Stimulated activated CD8-positive, alpha-beta memory T cell treated with anti-CD3 and anti-CD28 coated beads, Interleukin-12 subunit alpha, Interleukin-12 subunit beta, amount 100 ng/mL, for 1 hour (primary cell): ENCODE measurements at places on chromosomes 3 and 15.

DNA sequence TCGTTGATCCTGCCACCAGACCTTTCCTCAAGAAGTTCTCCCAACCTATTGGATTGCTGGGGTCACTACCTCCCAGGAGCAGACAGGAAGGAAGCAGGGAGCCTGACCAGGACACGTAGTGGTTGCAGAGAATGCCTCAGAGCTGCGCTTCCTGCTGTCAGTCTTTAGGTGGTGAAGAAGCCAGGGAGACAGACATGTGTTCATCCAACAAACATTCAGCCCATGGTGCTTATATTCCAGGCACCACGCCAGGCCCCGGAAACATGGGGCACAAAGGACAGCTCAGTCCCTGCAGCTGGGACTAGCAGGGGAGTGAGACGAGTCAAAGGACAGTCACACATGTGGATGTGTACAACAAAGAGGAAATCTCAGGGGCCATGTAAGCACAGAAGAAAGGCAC is 26.0 kb upstream of the CORO2B start:
- DNase-seq = no peak

DNA sequence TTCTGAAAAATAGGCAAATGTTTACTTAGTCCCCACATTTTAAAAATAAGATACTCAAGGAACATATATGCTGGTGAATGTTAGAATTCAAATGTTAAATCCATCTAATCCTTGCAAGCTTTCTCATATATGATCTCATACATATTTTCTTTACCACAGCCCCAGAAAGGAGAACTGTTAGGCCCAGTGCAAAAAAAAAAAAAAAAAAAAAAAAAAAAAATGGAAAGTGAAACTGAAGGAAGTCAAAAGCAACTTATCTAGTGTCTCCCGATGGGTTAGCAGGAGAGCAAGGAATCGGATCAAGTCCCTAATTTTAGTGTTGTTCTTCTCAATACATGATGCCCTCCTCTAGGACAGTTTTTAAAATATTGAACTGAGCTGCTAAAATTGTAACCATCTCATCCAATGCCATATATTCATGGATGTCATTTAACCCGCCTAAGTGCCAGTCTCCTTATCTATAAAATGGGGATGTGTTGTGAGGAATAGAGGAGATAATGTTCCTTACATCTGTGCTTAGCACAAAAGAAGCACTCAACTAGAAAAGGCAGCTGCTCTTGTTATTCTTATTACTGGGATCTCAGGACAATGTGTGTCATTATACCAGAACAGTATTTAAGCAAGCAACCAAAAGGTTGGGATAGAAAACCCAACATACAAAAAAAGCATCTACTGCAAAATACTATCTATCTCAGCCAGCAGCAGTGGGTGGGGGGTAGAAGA is 279.7 kb downstream of the MAGI1 start:
- DNase-seq = no peak

DNA sequence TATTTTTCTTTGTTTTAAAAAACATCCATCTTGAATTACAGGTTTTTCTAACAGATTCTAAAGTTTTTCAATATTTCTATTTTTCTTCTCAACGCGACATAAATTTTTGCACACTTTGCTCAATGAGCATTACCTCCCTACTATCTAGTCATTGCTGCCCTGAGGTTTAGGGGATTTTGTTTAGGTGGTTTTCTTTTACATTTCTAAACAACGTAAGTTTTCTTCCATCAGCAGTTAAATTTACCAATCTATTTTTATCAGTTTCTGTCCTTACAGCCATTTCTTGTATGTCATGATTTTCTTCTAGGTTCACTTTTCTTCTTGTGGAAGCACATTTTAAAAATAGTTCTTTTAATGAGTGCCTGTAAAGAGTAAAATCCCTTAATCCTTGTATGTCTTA is 49.2 kb upstream of the CCR2 start:
- no peak for DNase-seq

DNA sequence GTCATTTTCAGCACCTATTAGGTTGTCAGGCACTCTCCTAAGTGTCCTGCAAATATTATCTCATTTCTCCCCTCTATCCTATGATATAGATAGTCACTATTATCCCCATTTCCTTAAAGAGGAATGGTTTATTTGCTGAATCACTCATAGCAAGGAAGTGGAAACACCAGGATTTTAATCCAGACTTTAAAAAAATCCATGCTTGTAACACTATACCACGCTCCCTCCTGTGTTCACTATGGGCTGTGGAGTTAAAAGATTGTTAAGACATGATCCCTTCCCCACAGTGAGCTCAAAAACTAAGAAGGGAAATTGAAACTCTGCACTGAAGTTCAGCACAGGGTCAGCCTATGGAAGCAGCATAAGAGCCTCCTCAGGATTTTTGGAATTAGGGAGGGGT is 60.2 kb downstream of the TMEM39A start:
- no peak for DNase-seq

- DNase-seq = no peak
Measured at GRCh38 chr15:68676011-68676605, 97.3 kb downstream of the CORO2B start.

DNA sequence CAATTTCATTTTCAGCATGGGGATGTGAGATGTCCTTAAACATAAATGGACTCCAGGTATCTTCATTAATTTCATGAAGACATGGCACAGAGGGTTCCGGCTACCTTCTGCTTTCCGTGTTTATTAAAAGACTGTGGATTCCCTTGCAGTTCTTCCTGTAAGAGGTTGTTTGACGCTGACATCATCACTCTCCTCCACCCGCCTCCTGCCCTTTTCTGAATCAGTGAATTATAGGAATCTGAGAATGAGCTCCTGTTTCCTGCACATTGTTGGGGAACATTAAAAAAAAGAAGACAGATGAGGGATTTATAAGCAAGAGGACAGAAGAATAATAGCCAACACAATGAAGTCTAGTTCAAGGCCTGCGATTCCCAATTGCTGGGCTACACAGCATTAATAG is 191.3 kb downstream of the LPP start:
- DNase-seq = no peak

DNA sequence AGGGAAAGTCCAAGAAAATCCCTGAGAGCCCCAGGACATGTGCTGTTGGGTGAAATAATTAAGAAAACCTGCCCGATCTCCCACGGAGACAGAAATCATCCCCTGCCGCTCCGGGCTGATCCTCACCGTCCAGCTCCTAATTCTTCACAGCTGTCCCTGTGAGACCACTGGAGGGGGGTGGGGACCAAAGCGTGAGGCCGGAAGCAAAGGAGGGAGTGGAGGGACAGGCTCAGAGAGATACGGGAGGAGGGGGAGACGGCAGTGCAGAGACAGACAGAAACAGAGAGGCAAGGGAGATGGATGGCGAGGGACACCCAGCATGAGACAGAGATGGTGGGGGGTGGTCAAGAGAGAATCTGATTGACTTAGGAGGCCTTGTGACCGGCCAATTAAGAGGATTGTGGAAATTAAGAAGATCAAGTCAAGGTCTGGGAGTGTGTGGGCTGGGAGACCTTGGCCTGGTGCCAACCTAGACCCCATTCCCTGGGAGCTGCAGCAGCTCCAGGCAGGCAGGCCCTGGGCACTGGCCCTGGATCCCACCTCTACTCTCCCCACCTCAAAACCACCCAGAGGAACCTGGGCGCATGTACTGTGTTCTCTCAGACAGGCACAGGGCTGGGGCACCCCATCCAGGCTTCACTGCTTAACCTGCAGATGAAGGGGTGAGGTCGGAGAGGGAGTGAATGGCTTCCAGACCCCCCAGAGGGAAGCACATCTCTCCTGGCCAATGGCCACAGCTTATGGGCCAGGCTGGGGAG is 113.2 kb upstream of the ALDH1A3 start:
- no peak for DNase-seq

DNA sequence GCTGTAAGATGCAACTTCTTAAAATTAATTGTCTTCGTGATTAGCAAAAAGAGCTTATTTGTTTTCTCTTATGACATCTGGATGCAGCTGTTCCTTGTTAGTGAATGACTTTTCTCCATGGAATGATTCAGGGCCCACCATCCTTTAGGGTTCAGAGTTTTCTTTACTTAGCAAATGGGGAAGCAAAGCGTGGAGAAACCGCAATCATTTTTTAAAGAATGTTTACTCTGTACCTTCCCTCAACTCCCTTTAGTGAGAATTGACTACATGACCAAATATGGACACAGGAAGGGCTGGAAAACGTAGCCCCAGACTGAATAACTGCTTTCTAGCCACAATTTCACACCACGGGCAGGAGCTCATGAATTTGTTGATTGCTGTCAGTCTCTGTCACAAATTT is 130.1 kb downstream of the EDEM1 start:
- DNase-seq = no peak

DNA sequence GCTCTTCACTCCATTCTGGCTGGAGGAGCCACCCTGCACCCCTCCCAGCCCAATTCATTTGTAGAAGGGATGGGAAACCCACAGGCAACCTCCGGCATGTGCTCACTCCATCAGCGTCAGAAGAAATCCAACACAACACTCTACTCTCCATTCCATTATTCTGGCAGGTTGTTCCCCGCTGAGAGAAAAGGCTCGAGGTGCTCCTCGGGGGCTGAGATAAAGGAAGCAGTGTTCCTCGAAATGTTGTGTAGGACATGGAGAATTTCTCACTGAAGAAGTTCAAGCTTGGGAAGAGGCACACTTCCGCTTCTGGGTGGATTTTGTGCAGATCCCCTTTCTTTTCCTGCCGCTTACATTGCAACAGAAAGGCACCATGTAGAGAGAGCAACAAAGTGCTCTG is 355.0 kb upstream of the CFAP20DC start:
- DNase-seq = no peak

GRCh38 chr3:60301142-60301541 is 950.1 kb downstream of the FHIT start:
- DNase-seq = no peak

DNA sequence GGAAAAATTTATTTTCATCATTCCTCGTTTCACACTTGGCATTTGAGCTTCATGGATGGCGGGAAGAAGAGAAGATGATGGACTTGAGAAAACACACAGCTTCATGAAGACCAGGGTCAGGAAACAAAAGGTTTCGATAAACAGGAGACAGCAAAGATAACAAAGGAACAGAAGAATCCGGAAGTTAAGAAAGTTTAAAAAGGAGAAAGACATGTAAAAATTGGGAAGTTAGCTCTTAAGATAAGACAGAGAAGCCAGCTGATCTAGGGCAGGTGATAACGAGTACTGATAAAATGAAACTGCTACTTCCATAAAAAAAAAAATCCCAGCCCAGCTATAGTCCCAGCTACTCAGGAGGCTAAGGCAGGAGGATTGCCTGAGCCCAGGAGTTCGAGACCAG is 23.9 kb downstream of the IL5RA start:
- DNase-seq = no peak

GRCh38 chr3:150458001-150458400 is 49.9 kb downstream of the TSC22D2 start:
- DNase-seq = no peak

GRCh38 chr3:98025392-98025945 is 9.6 kb downstream of the GABRR3 start:
- no peak for DNase-seq

GRCh38 chr3:50620420-50620819 is 3.5 kb downstream of the MAPKAPK3 start:
- DNase-seq = no peak

DNA sequence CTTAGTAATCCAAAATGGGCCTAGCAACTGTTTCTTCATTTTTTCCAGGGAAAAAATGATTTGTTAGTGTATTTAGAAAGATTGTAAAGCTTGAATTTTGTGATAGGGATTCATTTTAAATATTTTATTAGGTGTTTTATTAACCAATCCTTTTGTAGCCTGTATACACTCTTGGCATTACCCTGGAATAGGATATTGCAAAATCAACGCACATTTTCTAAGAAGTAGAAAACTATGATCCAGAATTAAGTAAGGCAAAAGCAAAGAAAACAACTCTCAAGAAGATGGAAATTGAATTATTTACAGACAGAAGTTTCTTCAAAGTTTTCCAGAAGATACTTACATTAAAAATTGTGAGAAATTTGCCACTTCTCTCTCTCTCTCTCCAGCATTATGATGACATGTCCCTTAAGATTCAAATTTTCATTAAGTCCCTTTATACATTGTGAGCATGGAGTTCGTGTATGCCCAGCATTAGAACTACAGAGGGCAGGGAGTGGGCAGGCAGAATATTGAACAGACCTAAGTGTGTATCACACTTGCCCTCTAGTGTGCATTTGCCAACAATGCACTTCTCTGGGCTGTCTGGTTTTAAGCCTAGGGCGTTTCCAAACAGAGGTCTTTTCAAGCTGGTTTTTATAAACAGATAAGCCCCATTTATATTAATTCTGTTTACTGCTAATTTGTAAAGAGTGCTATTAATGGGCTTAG is 28.5 kb upstream of the CMSS1 start:
- no peak for DNase-seq
